Pancreas (tissue), 10 donors: ENCODE measurements at places on chromosomes 4 and X. TPM values are rescaled to one million over a fixed set of nuclear protein-coding genes. Genes with fewer than 3 reads are reported as not detected.

Gene SPOCK3
- 0.28 TPM for total RNA-seq

Gene CT47A7
- total RNA-seq = not detected

Gene DMP1
- total RNA-seq = not detected

Gene MAGEA9B
- total RNA-seq = not detected

Gene CXorf49
- total RNA-seq = not detected

Gene SCRG1
- total RNA-seq = not detected

GRCh38 chr4:2101346-2102044 is 42.4 kb downstream of the NAT8L start:
- H3K4me1 ChIP-seq = no peaks in the 10 kb centered on the region
- H3K27me3 ChIP-seq = no peaks in the 10 kb centered on the region
- DNase-seq = no peak
- no peaks in the 10 kb centered on the region for H3K36me3 ChIP-seq

GRCh38 chr4:96602661-96603060 is 762.8 kb downstream of the PDHA2 start:
- H3K4me3 ChIP-seq = no peak overlapping the region
- peaks cover 12% of the 10 kb centered on the region for H3K4me1 ChIP-seq
- H3K27me3 ChIP-seq = no peaks in the 10 kb centered on the region
- H3K27ac ChIP-seq = no peak overlapping the region
- DNase-seq = no peak

DNA sequence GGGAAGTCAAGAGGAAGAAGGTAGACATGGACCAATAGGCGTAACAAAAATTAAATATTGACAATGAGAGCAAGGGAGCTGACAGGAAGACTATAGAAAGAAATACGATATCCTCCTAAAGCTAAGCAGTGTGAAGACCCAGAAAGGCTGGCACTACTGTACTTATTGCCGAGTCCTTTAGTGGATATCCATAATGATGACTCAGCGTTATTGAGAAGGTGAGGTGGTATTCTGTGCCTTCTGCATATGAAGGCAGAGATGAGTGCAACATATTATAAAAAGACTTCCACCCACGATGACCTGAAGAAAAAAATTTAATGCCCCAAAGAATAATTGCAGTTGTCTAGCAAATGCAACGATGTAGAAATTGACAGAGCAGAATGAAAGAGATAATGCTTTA is 13.0 kb upstream of the MCF2 start:
- DNase-seq = no peak
- no peaks in the 10 kb centered on the region for H3K27me3 ChIP-seq
- no peaks in the 10 kb centered on the region for H3K4me1 ChIP-seq
- H3K4me3 ChIP-seq = no peak overlapping the region

GRCh38 chrX:54978448-54978847 is 15.5 kb downstream of the PFKFB1 start:
- H3K4me1 ChIP-seq = no peaks in the 10 kb centered on the region
- peaks cover 5% of the 10 kb centered on the region for H3K27me3 ChIP-seq
- no peak overlapping the region for H3K4me3 ChIP-seq

DNA sequence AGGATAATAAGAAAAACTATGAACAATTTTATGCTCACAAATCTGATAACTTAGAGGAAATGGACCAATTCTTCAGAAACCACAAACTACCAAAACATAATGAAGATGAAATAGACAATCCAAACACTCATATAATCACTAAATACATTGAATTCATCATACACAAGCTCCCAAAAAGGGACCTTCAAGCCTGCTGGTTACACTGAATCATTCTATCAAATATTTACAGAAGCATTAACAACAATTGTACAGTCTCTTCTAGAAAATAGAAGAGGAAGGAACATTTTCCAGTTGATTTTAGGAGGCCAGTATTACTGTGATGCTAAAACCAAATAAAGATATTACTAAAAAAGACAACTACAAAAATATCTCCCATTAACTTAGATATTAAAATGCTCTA is 88.3 kb downstream of the IL15 start:
- H3K27me3 ChIP-seq = no peaks in the 10 kb centered on the region
- no peak for DNase-seq
- H3K4me3 ChIP-seq = no peak overlapping the region
- no peaks in the 10 kb centered on the region for H3K36me3 ChIP-seq
- H3K27ac ChIP-seq = no peak overlapping the region

DNA sequence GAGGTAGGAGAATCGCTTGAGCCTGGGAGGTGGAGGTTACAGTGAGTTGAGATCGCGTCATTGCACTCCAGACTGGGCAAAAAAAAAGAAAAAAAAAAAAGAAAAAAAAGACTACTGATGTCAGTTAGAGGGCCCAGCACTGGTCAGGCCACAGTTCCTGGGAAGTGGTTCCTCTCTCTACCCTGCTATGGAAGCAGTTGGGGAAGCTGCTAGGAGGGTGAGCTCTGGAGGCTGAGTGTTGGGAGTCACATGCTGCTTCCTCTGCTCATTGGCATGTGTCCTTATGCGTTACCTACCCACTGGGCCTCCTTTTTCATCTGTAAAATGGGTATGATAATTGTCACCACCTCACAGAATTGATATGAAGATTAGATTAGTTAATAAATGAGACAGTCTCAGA is 50.7 kb downstream of the SEPSECS start:
- H3K36me3 ChIP-seq = no peaks in the 10 kb centered on the region
- DNase-seq = no peak
- H3K27me3 ChIP-seq = no peaks in the 10 kb centered on the region
- H3K4me3 ChIP-seq = no peak overlapping the region
- H3K27ac ChIP-seq = no peak overlapping the region
- H3K4me1 ChIP-seq = no peaks in the 10 kb centered on the region

GRCh38 chrX:126164689-126165400 is 1.2 kb downstream of the DCAF12L2 start:
- no peak overlapping the region for H3K4me3 ChIP-seq
- no peak overlapping the region for H3K27ac ChIP-seq
- H3K36me3 ChIP-seq = no peaks in the 10 kb centered on the region
- DNase-seq = peak; percentile 72
- H3K27me3 ChIP-seq = no peaks in the 10 kb centered on the region

DNA sequence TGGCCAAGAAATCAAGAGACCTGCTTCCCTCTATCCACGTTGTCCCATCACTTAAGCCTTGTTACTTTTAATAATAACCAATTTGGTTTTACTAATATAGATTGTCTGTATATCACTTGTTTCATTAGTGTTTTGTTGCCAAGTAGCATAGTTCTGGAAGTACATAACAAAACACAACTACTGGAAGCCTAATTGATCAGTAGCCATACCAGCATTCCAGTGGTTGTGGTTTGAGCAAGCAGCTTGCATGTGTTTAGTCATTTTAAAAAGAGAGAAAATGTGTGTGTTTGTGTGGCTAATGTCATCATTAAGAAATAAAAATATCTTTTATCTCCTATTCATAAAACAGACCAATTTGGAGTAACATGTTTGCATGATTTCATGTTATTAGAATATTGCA is 70.8 kb downstream of the PTPN13 start:
- H3K27ac ChIP-seq = no peak overlapping the region
- H3K36me3 ChIP-seq = no peaks in the 10 kb centered on the region
- no peak for DNase-seq
- H3K27me3 ChIP-seq = no peaks in the 10 kb centered on the region
- H3K4me3 ChIP-seq = no peak overlapping the region
- no peaks in the 10 kb centered on the region for H3K4me1 ChIP-seq

- H3K36me3 ChIP-seq = no peaks in the 10 kb centered on the region
- no peak overlapping the region for H3K27ac ChIP-seq
- no peak overlapping the region for H3K4me3 ChIP-seq
These were observed 175.9 kb upstream of the LCORL start for GRCh38 chr4:18197467-18197866.

GRCh38 chrX:97705936-97706335 is 822.2 kb downstream of the RPA4 start:
- H3K4me1 ChIP-seq = no peaks in the 10 kb centered on the region

DNA sequence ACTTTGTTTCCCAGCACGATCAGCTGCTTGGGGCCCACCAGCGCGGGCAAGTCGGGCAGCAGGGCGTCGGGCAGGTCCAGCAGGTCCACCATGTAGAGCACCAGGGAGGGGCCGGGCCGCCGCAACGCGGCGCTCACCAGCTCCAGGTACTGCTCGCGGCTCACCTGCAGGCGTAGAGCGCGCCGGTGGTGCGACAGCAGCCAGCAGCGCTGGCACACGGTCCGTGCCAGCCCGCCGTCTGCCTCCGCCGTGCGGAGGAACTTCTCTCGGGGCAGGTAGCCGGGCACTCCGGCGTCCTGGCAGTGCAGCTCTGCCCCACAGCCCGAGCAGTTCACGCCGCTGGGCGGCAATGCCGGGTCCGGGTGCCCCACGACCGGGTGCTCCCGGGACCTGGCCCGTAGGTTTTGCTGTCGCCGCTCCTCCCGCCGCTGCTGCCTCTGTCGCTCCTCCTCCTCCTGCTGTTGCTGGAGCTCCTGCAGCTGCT is 527 bp downstream of the NOA1 start:
- H3K4me3 ChIP-seq = peak overlapping the region; percentile 88
- no peaks in the 10 kb centered on the region for H3K27me3 ChIP-seq
- H3K36me3 ChIP-seq = peaks cover 5% of the 10 kb centered on the region
- peak overlapping the region; percentile 77 for H3K27ac ChIP-seq

DNA sequence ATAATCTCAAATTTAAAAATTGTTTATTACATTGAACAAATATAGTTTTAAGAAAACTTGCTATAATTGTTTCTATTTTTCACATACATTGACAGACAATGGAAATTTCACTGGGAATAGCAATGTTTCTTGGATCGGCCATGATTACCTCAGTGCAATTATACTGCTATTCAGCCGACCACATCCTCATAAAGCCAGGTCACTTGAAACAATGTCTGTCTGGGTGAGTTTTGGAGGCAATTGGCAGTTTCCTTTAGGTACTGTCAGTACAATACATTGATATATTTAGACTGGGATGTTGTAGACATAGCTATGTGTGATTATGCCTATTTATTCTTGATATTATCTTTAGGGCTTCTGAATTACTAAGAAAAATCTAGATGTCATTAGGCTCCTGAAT is 89.5 kb upstream of the VEGFC start:
- no peaks in the 10 kb centered on the region for H3K36me3 ChIP-seq
- no peak overlapping the region for H3K27ac ChIP-seq
- H3K27me3 ChIP-seq = no peaks in the 10 kb centered on the region
- no peaks in the 10 kb centered on the region for H3K4me1 ChIP-seq
- no peak overlapping the region for H3K4me3 ChIP-seq
- DNase-seq = no peak

DNA sequence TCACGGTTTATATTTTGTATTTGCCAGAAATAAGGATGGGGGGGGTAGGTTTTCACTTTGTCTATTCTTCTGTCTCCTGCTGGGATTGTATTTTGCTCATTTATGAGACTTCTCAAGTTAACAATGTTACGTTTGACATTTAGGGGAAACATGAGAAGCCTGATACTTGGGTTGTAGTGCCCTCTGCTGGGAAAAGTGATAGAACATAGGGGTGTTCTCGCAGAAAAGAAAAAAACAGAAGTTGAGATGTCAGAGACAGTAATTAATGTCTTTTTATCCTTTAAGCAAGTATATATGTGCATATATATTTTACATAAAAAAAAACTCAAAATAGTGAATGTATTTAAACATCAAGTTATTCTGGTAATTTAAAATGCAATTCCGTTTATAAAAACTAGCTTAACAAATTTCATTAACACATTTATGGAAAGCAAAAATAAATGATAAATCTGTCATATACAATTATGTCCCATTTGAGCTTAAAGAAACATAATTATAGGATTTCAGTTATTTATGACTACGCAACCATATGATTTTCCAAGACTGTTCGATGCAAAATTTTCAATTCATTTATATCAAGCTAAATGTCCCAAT is 46.0 kb upstream of the TMPRSS11F start:
- H3K4me3 ChIP-seq = no peak overlapping the region
- no peaks in the 10 kb centered on the region for H3K36me3 ChIP-seq
- H3K4me1 ChIP-seq = no peaks in the 10 kb centered on the region
- H3K27ac ChIP-seq = no peak overlapping the region

GRCh38 chrX:12946406-12946805 is 28.5 kb upstream of the TMSB4X start:
- H3K27me3 ChIP-seq = no peaks in the 10 kb centered on the region
- no peak overlapping the region for H3K4me3 ChIP-seq
- H3K27ac ChIP-seq = no peak overlapping the region
- H3K36me3 ChIP-seq = no peaks in the 10 kb centered on the region

DNA sequence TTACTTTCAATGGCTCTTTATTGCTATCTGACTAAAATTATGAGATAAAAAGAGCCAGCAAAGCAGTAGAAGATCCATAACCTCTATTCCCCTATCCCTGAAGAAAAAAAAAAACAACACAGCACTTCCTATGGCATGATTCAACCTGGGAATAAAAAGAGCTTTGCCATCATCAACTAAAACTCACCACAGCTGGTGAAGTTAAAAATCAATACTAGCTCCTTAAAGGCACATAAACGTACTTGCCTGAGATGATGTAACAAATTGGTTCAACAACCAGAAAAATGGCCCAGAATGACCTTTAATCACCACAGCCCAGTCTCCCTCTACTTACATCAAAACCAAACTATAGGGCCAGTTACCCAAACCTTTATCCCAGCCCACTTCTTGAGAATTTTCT is 153.8 kb downstream of the MAML3 start:
- no peak overlapping the region for H3K27ac ChIP-seq

- no peaks in the 10 kb centered on the region for H3K27me3 ChIP-seq
- no peaks in the 10 kb centered on the region for H3K4me1 ChIP-seq
- no peak overlapping the region for H3K4me3 ChIP-seq
- H3K36me3 ChIP-seq = no peaks in the 10 kb centered on the region
- H3K27ac ChIP-seq = no peak overlapping the region
- peak; percentile 52 for DNase-seq
These were observed 52.7 kb downstream of the ADGRA3 start for GRCh38 chr4:22463179-22463578.

DNA sequence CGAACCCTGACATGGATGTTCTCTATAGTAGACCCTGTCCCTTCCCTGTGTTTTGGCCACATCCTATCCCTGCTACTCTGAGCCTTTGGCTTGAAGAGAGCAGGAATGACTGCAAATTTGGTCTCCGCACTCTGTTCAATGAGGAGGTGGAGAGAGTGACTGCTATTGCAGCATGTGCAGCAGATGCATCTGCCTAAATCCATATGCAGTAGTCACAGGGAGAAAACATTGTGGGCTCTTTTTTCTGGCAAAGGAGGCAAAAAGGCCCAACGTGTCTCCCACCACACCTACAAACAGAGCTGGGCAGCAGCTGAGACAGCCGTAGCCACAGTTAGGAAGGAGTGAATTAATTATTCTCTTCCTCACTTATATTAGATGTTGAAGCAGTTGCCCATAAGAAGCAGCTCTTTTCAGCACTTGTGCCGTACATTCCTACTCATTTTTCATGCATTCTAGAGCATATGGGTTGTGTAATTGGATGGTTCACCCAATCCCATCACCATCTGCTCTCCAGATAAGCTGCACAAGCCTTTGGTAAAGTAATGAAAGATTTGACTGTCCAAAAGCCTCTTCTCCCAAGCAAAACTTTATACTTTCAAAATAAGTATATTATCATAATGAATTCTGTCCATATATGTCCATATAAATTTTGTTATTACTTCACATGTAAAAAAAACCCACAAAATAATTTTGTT is 147.9 kb upstream of the FAM47A start:
- DNase-seq = no peak
- no peak overlapping the region for H3K27ac ChIP-seq
- H3K36me3 ChIP-seq = no peaks in the 10 kb centered on the region
